ENCODE measurements at places on chromosomes 6 and 20.

GRCh38 chr20:39103732-39104131, 141.6 kb downstream of the DHX35 start:
- no peak for DNase-seq

DNA sequence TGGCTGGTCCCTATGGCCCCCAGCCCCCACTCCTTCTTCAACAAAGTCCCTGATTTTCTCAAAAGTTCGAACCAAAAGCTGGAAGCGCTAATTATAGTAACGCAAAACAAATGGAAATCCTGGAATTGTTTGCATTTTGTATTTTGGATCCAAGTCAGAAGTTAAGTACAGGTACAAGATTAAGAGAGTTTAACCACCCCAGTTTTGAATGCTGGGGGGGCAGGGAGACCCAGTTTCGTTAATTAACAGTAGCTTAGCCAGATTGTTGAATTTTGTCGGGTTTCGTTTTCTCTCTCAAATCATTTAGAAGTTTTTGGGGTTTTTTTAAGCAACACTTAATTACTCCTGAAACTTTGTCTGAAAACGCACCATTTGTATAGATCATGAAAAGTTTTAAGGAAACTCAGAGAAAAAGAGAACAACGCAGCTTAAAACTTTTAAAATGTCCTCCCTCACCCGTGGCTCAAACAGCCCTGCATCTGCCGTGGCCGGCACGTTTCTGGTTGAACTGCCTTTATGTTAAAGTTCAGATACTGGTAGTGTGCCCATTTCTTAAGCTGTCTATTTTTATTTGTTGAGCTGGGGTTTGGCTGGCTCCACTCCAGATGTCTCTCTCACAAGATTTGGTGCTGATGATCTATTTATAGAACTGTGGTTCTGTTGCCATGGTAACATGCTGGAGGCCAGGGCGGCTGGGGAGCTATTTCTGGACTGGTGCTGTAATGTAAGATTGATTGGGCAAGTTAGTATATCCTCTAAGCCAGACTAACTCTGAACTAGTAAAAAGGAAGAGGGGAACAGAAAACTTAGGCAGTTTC, 55.0 kb downstream of the GNAS start:
- DNase-seq, result peak; percentile 96

- DNase-seq, result no peak
These were observed 51.4 kb upstream of the MAP3K4 start for GRCh38 chr6:160940197-160940596.

- DNase-seq, result peak; percentile 5
These were observed 97.0 kb upstream of the MAN1A1 start for GRCh38 chr6:119446609-119447008.

DNA sequence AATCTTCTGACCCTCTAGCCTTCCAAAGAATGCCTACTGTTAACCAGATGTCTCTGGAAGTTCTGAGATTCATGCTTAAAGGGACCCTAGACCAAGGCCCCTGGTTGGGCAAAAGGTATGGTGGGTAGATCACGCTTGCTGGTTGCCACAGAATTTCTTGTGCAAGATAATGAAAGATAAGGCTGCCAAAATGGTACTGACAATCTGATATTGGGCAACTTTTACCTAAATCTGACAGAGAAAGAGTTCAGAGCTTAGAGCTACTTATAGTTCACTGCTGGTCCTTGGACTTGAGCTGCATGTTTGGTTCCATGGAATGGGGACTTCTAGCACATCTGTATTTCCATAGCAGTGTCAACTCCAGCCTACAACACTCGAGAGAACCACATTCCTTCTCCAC, 12.0 kb downstream of the DEFB114 start:
- DNase-seq, result no peak

GRCh38 chr6:32181915-32182529, 2.0 kb downstream of the AGER start:
- DNase-seq, result no peak

- DNase-seq, result no peak
These were observed 21.7 kb upstream of the BNIP5 start for GRCh38 chr6:36358226-36358915.

DNA sequence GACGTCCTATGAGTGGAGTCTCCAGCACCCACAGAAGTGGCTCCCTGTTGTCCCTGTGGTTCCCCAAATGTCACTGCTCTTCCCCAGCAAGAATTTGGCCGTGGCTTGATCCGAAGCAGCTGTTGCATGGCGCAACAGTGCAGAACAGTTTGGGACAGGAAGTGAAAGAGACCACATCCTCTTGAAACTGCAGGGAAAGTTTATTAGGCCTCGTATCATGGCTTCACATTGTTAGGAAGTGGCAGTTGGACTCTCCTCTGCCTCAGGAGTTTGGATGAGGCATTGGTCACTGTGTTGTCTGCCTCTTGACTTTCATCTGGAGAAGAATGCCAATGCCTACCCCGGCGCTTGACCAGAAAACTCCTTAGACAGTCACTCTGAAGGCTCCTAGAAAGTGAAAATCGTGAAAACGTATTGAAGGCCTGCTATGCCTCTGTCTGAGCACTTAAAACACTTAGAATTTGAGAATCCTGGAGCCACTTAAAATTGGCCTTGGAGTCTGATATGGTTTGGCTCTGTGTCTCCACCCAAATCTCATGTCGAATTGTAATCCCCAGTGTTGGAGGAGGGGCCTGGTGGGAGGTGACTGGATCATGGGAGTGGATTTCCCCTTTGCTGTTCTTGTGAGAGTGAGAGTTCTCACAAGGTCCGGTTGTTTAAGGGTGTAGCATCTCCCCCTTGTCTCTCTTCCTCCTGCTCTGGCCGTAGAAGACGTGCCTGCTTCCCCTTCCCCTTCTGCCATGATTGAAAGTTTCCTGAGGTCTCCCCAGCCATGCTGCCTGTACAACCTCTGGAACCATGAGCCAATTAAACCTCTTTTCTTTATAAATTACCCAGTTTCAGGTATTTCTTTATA, 334.9 kb upstream of the JARID2 start:
- DNase-seq, result peak; percentile 96
